Motor neuron (in vitro differentiated cells): ENCODE measurements at places on chromosomes 7 and 10. TPM values are rescaled to one million over a fixed set of nuclear protein-coding genes. Genes with fewer than 3 reads are reported as not detected.

DNA sequence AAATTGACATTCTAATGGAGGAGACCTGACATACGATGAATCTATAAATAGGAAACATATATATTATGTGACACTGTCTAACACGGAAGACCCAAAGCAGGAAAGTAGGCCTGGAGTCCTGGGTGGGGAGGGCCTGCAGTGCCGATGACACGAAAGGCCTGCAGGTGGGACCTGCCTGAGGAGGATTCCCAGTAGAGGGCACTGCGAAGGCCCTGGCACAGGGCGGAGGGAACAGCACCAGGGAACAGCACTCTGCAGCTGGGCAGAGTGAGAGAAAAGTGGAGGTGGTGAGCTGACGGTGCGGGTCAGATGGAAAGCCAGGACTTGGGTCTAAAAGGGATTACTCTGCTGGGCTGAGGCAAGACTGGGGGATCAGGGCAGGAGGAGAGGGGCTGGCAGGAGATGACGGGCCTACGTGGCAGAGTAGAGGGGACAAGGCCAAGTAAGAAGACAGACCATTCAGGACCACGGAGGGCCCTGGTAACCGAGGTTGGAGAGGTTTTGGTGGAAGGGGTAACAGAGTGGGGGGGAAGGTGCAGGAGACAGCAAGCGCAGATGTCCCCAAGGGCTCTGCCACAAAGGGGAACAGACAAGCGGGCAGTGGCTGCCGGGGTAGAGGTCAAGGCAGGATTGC lies 8.1 kb downstream of the ZNF746 start:
- ATAC-seq: no peak

The CCDC146 gene
- 12.5 and 25.2 TPM in 2 replicates for total RNA-seq

The KEL gene
- total RNA-seq: 0.36 and 0.50 TPM in 2 replicates

The FBXL13 gene
- total RNA-seq: 10.1 and 10.9 TPM in 2 replicates

DNA sequence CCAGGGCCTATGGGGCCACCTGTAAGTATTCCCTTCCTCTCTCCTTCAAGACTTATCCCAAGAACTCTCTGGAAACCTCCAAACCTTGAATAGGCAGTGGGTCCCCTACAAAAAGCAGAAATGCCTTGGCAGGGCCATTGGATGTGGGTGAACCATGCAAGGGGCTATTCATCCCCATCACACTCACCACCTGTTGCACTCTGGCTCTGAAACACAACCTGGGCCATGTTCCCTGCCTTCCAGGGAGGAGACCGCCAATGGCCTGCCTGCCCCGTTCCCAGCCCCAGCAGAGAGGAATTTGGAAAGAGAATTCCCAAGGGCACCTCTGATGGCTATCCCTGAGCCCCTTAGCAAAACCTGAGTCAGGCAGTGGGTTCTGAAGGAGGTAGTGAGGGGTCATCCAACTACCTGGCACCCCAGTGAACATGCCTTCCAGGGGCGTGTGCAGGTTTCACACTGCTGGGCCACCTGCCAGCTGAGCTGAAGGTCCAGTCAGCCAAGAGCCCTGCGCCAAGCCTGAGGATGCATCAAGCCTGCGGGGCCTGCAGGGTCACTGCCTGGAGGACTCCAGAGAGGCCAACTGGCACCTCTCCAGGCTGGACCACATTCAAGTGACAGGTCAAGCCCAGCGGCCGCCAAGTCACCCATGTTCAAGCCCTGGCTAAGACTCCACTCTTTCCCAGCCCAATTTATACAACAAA lies 101.3 kb downstream of the COL13A1 start:
- ATAC-seq: no peak

- no peak for ATAC-seq
Measured at GRCh38 chr7:155228459-155228845, 69.2 kb upstream of the INSIG1 start.

DNA sequence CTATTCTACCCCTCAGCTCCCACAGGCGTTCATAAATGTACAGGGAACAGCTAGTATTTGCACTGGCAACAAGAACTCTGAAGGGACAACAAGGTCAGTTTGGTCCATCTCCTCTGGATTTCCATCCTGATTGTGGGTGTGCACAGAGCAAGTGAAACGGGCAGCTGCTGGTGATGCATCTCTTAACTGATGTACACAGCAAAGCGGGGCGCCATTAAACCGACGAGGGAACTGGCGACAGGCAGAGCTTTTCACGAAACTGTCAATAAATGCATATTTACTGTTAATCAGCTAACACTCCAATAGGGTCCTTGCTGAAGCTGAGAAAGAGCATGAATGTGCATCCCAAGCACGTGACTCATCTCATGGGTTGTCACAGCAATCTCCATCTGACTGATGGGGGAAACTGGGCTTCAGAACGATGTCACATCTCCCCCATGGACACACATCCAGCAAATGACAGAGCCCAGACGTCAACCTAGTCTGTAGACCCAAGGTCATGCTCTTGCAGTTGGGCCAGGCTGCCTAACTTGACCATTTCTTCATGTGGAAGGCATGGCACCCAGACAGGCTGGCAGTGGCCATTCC lies 54.2 kb downstream of the FAM53B start:
- ATAC-seq: no peak

DNA sequence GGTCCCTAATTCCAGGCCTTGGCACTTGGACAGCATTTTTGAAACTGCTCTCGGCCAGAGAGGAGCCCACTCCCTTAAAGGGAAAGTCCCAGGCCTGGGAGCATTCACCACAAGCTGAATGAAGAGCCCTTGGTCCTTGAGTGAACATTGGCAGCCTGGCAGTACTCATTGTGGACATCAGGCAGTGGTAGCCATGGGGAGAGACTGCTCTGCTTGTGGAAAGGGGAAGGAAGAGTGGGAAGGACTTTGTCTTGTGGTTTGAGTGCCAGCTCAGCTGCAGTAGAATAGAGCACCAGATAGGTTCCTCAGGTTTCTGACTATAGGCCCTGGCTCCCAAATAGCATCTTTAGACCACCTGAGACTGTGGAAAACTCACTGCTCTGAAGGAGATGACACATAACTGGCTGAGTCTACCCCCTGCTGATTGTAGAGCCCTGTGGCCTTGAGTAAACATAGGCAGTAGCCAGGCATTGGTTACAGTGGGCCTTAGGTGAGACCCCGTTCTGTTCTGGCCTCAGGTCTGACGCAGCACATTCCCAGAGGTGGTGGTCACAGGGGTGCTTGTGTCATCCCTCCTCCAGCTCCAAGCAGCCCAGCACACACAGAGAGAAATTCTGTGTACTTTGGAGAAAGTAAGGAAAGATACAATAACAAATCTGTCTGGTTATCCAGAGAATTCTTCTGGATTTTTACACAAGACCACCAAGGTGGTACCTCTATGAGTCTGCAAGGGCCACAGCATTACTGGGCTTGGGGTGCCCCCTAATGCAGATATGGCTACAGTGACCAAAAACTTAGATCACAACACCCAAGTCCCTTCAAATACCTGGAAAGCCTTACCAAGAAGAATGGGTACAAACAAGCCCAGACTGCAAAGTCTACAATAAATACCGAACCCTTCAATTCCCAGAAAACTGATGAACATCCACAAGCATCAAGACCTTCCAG lies 153.8 kb downstream of the GNAI1 start:
- no peak for ATAC-seq

DNA sequence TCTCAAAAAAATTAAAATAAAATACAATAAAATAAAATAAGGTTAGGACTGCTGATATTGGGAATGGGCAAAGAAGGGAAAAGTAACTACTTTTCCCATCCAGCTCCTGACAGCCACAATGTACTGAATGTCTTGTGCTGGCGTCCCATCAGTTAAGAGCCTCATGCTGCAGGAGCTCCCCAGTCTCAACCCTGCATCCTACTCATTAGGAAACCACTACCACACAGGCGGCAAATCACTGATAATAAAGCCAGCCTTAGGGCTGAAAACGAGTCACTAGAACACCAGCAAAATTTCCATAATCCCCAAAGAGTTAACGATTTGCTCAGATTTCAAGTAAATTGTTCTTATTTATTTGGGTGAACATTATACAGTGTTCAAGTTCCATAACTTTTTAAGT lies 4.3 kb downstream of the YWHAG start:
- ATAC-seq: no peak

DNA sequence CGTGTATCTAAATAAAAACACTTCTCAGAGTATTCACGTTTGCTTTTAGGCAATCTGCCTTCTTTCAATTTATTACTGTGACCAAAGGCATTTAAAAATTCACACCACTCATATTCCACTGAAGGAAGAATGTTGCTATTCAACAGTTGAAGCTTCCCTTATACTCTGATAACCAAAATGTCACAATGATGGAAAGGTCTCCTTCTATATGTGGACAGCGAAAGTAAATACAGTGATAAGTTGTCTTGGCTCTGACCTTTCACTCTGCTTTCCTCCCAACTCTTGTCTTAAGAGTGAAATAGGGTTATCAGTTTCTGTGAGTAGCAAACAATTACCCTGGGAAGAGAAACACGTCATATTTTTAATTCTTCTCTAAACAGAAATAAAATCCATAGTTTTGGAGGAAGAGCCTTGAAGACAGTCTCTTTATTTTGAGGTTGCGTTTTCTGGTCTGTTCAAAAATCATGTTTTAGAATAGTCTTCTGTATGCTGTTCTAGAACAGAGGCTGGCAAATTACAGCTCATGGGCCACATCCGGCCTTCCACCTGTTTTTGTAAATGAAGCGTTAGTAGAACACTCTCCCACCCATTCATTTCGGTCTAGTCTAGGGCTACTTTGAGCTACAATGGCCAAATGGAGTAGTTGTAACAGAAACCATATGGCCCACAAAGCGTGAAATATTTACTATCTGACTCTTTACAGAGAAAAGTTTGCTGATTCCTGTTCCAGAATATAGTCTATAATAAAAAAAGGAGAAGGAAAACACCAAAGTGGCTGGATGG lies 41.3 kb downstream of the ETV1 start:
- ATAC-seq: no peak

DNA sequence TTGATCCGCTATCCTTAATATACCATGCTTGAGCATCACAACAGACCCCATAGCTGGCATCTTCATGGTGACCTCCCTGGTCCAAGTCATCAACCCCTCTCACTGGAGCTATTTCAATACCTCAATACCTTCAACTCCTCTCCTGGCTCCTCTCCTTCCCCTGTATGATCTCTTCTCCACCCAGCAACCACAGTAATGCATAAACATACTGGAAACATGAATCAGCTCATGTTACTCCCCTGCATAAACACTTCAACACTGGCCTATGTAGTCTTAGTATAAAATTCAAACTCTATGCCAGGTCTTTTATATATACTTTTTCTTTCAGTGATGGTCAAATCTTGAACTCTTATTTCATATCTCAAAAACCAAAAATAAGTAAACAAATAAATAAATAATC lies 31.8 kb upstream of the TMEM273 start:
- no peak for ATAC-seq

GRCh38 chr7:107560898-107561516 lies 2.7 kb downstream of the COG5 start:
- no peak for ATAC-seq
